ENCODE measurements at places on chromosomes 11 and 22. TPM values are rescaled to one million over a fixed set of nuclear protein-coding genes. Genes with fewer than 3 reads are reported as not detected.

DNA sequence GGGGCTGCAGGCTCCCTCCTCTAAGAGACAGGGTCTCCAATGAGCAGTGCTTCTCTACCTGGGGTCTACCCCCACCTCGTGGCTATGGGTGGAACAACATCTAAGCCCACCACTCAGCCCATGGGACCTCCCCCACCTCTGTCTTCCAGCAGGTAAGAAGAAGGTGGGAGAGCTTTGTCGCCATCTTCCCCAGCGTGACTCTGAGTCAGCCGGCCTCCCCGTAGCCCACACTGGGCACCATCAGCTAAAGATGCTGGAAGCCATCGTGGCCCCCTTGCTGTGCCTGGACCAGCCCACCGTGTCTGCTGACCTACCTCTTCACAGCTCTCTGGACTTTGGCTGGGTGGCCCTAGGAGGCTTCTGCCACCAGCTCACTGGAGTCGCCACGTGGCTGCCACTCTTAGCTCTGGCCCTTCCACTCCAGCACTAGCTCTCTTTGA is 944 bp downstream of the C11orf86 start:
- DNase-seq, result no peak

DNA sequence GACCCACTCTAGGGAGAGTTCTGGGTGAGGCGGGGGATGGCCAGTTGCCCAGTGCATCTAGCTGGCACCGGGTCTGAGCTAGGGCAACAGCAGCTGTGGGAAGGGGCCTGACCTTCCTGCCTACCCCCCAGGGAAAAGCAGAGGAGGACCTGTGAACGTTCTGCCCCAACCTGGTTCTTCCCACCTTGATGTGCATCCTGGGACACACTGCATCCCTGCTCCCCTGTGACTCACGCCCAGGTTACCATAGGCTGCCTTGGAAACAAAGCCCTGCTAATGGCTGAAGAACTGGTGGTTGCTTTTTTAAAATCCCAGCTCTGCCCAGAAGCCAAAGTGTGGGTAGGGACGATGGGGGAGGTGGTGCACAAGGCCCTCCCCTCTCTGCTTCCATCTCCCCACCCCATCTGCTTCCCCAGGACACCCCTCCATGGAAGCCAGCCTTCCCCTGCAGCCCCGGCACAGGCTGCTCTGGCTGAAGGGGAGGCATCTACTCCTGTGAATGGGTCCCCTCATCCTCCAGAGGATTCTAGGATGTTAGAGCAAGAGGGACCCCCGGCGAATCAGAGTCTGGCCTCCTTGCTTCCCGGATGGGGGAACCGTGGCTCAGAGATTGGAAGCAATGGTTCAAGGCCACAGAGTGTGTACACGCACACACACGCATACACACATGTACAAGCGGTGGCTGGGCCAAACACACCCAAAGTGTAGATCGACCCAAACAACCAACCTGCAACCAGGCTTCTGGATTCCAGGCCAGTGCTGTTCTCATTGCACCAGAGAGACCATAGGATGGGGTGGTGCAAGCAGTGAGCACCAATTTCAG is 7.6 kb upstream of the C11orf96 start:
- DNase-seq, result no peak

The CNIH2 gene
- total RNA-seq, result 9.3 TPM

GRCh38 chr22:35375031-35375430 is 5.9 kb upstream of the HMOX1 start:
- DNase-seq, result no peak

The OR2AG1 gene
- total RNA-seq, result not detected

The ST14 gene
- total RNA-seq, result 1.8 TPM

The PTGDR2 gene
- not detected for total RNA-seq

DNA sequence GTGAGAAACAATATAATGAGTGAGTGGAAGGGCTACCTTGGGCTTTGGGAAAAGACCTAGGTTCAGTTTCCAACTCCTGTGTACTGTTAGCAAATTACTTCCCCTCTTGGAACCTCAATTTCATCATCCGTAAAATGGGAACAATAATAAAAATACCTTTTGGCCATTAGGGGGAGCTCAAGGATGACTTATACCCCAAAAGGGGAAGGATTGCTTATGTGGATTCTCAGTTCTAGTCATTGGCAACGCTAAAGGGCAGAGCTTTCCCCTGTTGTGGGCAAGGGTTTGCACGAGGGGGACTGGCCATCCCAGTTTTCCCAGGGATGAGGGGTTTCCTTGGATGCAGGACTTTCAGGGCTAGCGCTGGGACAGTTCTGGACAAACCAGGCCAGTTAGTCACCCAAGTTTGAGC is 3.1 kb upstream of the COMMD9 start:
- no peak for DNase-seq

GRCh38 chr11:102831489-102832440 is 11.6 kb downstream of the MMP3 start:
- DNase-seq, result no peak

DNA sequence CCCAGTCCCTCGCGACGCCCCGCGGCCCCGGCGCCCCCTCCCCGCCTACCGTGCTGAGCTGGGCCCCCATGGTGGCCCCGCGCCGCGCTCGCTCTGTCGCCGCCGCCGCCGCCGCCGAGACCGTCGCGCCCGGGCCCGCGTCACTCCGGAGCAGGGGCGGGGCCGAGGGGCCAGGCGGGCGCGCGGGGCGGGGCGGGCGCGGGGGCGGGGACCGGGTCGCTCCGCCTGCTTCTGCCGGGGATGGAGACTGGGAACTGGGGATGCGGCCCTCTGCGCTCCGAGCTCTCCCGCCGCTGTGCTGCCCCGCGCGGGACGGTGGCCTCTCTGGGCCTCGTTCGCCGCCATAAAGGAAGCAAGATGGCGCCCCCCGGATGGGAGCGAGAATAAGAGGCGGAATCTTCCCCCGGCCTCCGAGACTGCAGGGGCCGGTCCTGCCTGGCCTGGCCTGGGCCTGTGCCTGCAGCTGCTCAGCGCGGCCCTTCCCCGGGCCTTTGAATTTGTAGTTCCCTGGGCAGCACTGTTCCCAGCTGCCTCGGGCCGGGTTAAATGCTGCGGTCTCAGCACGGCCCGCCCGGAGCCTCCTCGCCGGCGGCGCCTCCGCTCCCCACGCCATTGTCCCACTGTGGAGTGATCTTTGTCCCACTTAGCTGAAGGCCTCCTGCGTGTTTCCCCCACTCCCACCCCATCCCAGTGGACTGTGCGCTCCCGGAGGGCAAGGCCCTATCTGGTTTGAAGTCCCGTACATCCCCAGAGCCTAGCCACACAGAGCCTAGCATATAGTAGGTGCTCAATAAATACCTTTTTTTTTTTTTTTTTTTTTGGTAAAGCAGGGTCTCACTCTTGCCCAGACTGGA is at the start of gene CYB5R3:
CYB5R3 (minus strand) TSS at position 147 of the 854 bp plus-strand sequence; CDS start at position 70, 77 bp downstream.
- DNase-seq, result no peak

GRCh38 chr11:88377144-88377543 is 39.6 kb upstream of the CTSC start:
- DNase-seq, result no peak

- no peak for DNase-seq
Observed at GRCh38 chr11:79439410-79439885, 1.4 kb downstream of the TENM4 start.

GRCh38 chr11:65454696-65455456 is 32.3 kb downstream of the NEAT1 start:
- DNase-seq, result no peak

DNA sequence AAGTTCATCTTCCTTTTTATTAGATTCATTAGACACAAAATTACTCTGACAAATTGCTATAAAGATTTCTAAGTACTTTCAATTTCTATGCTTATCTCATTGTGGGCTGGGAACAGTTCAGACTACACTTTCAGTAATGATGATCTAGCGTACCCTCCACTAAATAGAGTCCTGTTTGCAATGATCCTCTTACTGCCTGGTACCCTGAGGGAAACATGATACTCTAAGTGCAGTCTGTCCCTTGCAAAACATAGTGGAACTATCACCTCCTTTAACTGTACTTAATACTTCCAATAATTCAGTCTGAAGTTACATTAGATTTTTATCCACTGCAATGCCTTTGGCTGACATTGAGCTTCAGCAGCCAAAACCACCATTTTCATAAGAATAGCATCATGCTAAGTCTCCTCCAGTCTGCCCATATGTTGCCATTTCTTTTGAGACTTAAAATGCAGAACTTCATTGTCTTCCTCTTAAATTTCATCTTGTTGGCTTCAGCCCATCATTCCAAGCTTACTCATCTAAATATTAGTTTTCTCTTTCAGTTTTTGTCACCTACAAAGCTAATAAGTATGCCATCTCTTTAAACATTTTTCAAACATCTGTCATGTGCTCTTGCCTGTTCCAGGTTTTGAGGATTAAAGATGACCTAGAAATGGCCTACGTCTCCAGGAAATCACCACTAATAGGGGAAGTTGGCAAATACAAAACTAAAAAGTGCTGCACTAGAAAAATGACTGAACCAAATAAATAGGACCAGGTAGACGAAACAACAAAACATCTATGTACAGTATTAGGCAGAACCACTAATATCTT is 55.5 kb downstream of the PAK1 start:
- no peak for DNase-seq
